Mesangial cell (primary cell): ENCODE measurements at places on chromosomes 6 and 20. TPM values are rescaled to one million over a fixed set of nuclear protein-coding genes. Genes with fewer than 3 reads are reported as not detected.

The CST7 gene
- total RNA-seq: not detected in 2 replicates

The TOP1 gene
- total RNA-seq: 13.4 and 20.2 TPM in 2 replicates

The FAM83C gene
- total RNA-seq: not detected in 2 replicates

The MYCT1 gene
- 0.16 and 0.25 TPM in 2 replicates for total RNA-seq

The PAK5 gene
- not detected in 2 replicates for total RNA-seq

The SEMG1 gene
- not detected in 2 replicates for total RNA-seq

The KHDC3L gene
- not detected in 2 replicates for total RNA-seq

The SMOC2 gene
- total RNA-seq: 0.13 TPM in 1 of 2 replicates, not detected in the other

The TAB2 gene
- 18.6 and 20.2 TPM in 2 replicates for total RNA-seq

The SLC35D3 gene
- total RNA-seq: not detected in 2 replicates

The IMPG1 gene
- not detected in 2 replicates for total RNA-seq

The CLPSL2 gene
- total RNA-seq: not detected in 2 replicates

The KAT14 gene
- total RNA-seq: 6.0 and 7.9 TPM in 2 replicates

The KIF16B gene
- 3.1 and 5.1 TPM in 2 replicates for total RNA-seq

The MAPK13 gene
- 19.1 and 22.4 TPM in 2 replicates for total RNA-seq

The ZBTB46 gene
- 1.8 and 5.6 TPM in 2 replicates for total RNA-seq

The AURKA gene
- total RNA-seq: 5.2 and 90.3 TPM in 2 replicates

The RBM24 gene
- total RNA-seq: 5.9 and 9.9 TPM in 2 replicates

The CYP39A1 gene
- 0.16 and 0.51 TPM in 2 replicates for total RNA-seq

The PMEPA1 gene
- 74.0 and 109 TPM in 2 replicates for total RNA-seq

The TREM2 gene
- not detected in 2 replicates for total RNA-seq

The WFDC5 gene
- total RNA-seq: not detected in 2 replicates

The NHLRC1 gene
- 1.9 and 2.9 TPM in 2 replicates for total RNA-seq

The ZBP1 gene
- total RNA-seq: not detected in 2 replicates

The KCNB1 gene
- not detected in 2 replicates for total RNA-seq

The CD93 gene
- not detected in 2 replicates for total RNA-seq

The OR2J3 gene
- not detected in 2 replicates for total RNA-seq

The EPB41L1 gene
- total RNA-seq: 13.0 and 42.7 TPM in 2 replicates
